SHP77 treated with DMSO at 0.1 percent for 48 hours (cell line): ENCODE measurements at places on chromosomes 5 and 9.

- DNase-seq, result no peak
Measured at GRCh38 chr5:128036950-128037349, 46.6 kb upstream of the SLC12A2 start.

DNA sequence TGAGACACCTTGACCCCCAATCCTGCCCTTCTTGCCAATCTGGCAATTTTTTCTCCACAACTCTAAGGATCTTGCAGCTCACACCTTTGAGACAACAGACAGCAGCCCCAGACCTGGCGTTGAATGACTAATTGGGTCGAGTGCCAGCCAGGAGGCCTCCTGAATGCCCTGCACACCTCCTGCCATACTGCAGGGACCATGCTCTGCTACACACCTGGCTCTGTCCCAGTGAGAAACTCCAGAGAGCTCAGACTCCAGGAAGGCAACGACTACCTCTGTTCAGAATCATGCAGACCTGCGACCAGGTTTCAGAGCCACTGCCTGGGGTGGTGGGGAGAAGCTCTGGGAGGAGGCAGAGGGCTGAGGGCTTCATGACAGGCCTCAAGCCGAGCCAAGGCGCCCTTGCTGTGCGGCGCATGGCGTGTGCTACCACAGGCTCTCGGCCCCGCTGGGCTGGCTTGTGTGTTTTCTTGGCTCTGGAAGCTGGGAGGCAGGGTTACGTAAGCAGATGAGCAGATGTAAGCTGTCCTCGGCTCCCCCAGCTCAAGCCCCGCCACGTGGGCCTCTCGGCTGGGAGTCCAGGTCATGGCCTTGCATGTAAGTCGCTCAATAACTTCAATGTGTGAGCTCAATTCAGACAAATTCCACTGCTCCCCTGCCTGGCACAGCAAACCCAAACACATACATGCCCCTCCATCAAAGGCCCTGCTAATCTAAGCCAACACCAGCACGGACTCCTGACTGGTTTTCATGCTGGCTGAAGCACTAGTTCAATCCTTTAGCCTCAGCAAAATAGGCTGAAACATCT, 27.5 kb downstream of the B4GALT1 start:
- peak; percentile 6 for DNase-seq

DNA sequence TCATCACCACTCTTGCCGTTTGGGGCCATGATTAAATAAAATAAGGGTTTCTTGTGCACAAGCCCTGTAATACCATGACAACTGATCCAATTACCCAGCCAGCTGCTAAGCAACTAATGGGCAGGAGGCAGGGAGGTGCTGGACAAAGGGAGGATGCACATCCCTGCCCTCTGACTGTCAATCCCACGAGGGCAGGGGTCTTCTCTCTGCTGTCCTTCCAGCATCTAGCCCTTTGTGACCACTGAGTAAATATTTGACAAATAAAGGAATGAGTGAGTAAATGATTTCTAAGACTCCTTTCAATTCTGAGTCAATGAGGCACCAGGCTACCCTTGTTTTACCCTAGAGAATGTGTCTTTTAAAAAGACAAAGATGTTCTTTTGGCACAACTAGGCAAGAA, 247.1 kb downstream of the SYK start:
- DNase-seq, result no peak

GRCh38 chr5:58114324-58114723, 345.6 kb downstream of the PLK2 start:
- DNase-seq, result no peak

GRCh38 chr5:143576711-143577484, 173.4 kb upstream of the NR3C1 start:
- no peak for DNase-seq

DNA sequence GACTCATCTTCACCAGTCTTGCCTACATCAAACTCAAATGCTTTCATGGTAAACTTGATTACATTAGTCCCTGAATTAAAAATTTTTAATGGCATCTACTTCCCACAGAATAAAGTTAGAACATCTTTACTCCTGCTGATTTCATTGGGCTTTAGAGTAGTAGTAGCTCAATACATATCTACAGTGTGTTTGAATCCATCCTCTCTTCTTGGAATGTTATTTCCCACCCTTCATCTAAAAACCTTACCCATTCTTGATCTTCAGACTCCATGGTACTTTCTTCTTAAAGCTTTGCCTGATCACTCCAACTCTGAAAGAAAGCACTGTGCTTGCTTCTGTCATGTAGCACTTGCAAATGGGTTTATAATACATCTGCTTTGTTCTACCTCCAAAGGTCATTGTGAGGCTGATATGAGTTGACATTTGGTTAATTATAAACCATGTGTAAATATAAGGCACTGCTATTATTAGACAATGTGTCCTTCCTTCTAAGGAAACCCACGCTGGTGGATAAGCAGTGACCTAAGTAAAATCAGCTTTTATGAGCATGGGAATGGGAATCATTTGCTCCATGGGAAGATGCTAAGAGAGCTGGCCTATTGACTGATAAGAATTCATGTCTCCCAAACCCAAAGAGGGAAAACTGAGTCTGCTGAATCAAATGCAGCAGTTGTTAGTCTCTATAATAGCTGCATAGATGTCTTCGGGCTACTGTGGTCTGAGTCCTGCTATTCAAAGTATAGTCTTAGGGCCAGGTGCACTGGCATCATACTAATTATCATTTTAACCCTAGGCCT, 7.5 kb upstream of the PRLR start:
- no peak for DNase-seq

GRCh38 chr9:111348821-111349271, 18.8 kb upstream of the OR2K2 start:
- no peak for DNase-seq

DNA sequence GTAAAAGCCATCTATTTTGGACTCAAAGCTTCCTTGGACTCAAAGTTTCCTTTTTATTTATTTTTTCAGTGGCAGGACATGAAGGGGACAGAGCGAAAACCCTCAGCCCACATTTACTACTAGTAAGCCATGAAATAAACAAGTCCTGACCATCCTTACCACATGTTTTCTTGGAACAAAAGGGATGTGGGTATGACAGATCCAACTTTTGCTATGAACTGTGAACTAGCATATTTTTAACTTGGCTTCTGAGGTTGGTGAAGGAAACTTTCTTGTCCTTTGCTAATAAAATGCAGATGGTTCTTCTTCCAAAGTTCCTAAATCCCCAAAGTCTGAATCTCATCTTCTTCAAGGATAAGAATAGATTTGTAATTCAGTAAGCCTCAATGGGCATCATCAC, 122.7 kb upstream of the TNC start:
- no peak for DNase-seq
